ENCODE measurements at places on chromosomes 4 and X.

DNA sequence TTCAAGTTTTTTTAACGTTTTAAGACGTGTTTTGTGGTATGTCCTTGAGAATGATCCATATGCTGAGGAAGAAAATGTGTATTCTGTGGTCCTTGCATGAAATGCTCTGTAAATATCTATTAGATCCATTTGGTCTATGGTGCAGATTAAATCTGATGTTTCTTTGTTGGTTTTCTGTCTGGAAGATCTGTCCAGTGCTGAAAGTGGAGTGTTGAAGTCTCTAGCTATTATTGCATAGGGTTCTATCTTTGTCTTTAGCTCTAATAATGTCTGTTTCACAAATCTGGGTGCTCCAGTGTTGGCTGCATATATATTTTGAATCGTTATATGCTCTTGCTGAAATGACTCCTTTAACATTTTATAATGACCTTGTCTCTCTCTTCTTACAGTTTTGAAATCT, 122.5 kb downstream of the RPA4 start:
- no peak for DNase-seq

DNA sequence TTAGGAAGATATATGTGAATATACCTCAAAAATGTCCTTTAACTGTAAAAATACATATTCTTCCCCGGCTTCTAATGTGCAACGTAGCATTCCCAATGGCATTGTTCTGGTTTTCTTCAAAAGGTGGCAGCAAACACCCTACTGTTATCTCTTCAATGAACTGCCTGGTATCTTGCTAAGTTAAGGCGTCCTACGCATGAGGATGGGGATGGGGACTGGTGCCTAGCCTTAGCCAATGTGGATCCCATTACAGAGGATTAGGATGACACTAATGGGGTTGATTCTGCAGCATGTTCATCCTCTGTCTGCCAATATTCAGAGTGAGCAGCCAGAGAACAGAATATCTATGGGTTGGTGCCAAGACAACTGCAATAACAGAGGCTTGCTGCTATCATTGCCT, 334.9 kb upstream of the ADGRL3 start:
- DNase-seq: no peak

- DNase-seq: no peak
Observed at GRCh38 chrX:50381729-50382415, 88.8 kb downstream of the DGKK start.

DNA sequence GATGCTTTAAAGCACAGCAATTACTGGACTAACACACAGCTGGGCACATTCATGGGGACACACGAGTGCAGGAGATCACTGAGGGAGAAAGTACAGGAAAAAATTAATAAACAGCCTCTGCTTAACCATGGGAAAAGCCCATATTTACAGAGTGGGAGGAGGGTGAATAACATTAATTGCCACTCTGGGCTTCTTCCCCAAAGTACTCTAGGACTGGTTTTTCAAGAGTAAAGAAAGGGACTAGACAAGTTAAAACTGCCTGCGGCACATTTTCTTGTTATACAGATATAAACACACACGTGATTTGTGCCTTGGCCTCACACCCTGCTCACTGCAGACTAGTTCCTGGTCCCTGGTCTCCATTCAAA, 179.7 kb upstream of the TET2 start:
- DNase-seq: no peak

GRCh38 chrX:109623997-109624396, 975 bp downstream of the KCNE5 start:
- no peak for DNase-seq

DNA sequence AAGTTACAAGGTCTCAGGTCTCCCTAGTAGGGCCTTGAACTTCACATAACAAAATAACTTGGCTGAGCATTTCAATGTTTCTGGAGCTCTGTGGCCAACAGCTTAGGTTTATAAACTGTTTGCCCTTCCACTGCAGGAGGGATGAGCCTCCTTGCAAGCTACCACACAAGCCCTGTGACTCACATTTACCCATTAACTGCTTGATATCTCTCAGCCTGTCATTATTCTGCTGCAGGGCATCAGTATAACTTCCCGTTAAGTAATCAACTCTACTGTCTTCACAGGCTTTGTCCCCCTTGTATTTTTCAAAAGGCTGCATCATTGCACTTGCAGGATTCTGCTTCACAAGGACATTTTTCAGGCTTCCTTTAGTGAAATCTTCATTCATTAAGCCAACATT, 151.7 kb upstream of the CXCL13 start:
- no peak for DNase-seq

GRCh38 chr4:87360338-87360935, 30.6 kb downstream of the HSD17B11 start:
- no peak for DNase-seq

DNA sequence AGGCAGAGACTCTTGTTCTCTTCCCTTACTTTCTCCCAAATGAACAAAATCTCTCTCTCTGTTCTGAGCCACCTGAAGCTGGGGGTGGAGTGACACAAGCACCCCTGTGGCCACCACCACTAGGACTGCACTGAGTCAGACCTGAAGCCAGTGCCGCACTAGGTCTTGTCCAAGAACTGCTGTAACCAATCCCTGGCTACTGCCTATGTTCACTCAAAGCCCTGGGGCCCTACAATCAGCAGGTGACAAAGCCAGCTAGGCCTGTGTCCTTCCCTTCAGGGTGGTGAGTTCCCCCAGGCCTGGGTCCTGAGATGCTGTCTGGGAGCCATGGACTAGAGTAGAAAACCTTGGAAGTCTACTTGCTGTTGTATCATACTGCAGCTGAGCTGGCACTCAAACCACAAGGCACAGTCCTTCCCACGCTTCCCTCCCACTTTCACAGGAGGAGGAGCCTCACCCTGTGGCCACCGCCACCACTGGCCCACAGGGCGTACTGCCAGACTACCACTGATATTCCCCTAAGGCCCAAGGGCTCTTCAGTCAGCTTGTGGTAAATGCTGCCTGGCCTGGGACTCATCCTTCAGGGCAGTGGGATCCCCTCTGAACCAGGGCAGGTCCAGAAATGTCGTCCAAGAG, 119.1 kb downstream of the RTL9 start:
- no peak for DNase-seq

DNA sequence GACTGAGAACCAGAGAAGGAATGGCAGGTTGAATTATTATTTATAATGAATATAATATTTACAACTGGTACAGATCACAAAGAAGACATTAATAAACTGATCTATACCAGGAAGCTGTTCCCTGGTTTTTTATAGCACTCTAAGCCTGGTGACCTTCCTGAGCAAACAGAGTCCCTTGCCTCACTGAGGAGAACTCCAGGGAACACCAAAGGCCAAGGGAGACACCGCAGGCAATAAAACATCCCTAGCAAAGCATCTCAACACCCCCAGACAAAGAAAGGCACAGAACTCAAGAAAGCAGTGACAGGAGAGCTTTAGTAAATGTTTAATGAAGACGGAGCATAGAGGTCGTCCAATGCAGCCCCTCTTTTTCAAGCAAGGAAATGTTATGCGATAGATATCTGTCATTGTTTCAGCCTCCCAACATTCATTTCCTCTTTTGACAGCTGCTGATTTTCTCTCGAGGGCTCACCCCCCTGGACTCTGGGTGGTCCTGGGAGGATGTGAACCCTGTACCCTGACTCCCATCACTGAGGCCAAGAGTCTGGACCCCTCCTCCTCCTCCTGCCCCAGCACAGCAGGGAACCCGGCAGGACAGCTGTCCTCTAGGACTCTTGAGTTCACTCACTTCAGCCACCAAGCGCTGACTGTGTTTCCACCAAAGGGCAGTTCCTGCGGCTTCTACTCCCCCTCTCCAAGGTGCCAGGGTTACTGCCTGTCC, 342.5 kb upstream of the GATB start:
- DNase-seq: no peak

Measured in activated gamma-delta T cell treated with Interleukin-2 at 50 U/mL for 16 hours (primary cell).